Stimulated activated naive B cell treated with anti-CD40 and anti-IgM and Interleukin-4, amounts not matched to agents 10 μg/mL and 1 μg/mL and 100 μg/mL, for 72 hours (primary cell): ENCODE measurements at places on chromosomes 16 and 17.

DNA sequence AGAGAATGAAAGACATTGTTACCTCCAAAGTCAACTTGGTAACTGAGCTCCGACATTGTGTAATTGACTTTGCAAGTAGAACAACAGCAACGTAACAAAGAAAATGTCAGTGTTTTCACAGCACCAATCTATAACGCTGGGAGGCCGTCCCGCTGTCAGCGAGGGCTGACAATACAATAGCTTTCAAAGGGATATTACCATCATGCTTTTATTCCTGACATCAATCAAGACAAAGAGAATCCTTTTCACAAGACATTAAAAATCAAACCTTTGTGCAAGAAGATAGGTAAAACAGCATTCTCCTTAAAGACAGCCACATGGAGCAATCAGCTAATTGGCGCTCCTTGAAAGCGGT is 6.2 kb downstream of the ZNF423 start:
- DNase-seq = no peak

DNA sequence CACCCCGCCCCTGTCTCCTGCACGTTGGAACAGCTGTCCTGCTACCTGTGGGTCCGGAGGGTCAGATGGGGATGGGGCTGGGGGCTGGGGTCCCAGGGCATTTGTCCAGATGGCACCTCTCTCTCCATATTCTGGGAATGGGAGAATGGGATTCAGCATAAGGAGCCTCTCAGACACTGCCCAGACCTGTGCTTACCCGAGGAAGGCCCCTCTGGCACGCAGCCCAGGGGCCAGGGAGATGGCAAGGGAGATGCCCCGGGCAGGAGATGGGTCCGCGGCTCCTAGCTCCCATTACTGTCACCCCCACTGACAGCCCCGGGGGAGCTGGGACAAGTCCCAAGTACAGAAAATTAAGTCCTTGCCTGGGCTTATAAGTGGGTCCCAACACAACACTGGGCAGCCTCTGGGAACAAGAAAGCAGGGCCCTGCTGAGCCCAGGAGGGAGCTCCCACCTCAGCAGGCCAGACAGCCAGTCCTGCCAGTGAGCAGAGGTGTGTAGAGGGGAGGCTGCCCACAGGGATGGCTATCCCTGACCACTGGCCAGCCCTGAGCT is 1.8 kb downstream of the VASN start:
- no peak for DNase-seq

GRCh38 chr16:79542237-79542774 is 58.2 kb downstream of the MAF start:
- DNase-seq = no peak

- DNase-seq = no peak
These were observed 808 bp upstream of the ALOX15 start for GRCh38 chr17:4642286-4642685.

- no peak for DNase-seq
These were observed 42.0 kb downstream of the IL21R start for GRCh38 chr16:27444015-27444414.

DNA sequence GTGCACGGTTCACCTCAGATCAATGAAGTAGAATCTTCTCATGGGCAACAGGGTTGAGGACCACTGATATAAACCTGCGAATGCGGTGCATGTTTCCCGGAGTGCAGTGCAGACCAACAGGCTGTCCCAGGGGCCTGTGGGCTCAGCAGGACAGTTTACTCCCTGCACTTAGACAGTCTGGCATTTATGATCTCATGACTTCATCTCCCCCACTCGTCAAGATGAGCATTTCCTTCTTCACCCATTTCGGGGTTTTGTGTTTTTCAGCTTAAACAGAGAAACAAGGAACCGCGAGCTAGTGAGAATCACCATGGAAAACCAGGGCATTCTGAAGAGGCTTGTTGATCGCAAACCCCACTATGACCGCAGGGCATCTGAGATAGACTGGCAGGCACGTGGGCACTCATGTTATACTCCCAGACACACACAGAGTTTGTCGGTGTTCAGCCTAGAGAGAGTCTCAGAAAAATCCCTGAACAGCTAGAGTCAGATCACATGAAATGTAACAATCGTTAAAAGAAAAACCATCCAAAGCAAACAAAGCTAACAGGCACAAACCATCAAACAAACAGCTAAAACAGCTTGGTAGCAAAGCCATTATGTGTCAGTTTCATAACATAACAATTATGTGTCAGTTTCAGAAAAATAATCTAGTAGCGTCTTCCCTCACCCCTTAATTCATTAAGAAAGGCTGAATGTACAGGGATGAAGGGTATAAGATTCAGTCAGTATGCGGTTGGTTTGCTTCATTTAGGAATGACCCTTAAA is 2.9 kb downstream of the CFAP97D1 start:
- DNase-seq = no peak

DNA sequence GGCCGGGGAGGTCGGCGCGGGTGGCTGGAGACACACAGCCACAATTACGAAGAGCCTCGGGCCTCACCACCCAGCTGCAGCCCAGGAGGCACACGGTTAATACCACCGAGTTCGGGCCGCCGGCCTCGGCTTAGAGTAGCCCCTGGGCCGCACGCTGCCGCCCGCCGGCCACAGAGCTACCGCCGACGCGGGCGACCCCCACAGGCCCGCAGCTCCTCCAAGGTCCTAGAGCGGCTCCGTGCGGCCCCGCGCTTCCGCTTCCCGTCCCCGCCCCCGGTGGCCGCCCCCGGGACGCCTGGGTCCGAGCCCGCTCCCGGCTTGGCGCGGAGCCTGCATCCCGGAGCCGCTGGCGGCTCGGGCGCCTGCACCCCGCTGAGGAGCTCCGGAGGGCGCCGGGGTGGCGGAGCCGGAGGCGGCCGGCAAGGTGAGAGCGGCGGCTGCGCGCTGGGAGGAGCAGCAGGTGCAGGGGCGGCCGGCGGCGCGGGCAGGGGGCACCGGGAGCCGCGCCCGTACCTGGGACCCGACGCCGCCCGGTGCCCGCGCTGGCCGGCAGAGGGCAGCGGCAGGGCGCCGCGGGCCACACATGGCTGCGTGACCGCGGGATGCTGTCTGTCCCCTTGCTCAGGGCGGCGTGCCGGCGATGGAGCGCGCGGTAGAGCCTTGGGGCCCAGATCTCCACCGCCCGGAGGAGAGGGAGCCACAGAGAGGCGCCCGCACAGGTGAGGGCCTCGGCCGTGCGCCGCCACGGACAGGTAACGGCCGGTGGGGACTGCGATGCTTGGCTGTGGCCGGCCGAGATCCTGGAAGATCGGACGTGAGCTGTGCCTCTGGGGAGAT is at the start of gene ZNF48:
Gene ZNF48, plus strand, starts transcription at position 266 of the 837 bp plus-strand sequence. Its CDS starts 375 bp downstream, at position 641.
- DNase-seq = peak; percentile 69

- no peak for DNase-seq
These were observed 42.7 kb downstream of the NT5M start for GRCh38 chr17:17345686-17346427.

GRCh38 chr17:72294487-72294893 is 173.7 kb downstream of the SOX9 start:
- no peak for DNase-seq

- DNase-seq = no peak
These were observed 4.4 kb downstream of the LGALS9 start for GRCh38 chr17:27635275-27635823.

- DNase-seq = no peak
These were observed 6.3 kb upstream of the PRKAR1A start for GRCh38 chr17:68505951-68506350.

- DNase-seq = no peak
These were observed 14.2 kb downstream of the ETV4 start for GRCh38 chr17:43531955-43532354.

DNA sequence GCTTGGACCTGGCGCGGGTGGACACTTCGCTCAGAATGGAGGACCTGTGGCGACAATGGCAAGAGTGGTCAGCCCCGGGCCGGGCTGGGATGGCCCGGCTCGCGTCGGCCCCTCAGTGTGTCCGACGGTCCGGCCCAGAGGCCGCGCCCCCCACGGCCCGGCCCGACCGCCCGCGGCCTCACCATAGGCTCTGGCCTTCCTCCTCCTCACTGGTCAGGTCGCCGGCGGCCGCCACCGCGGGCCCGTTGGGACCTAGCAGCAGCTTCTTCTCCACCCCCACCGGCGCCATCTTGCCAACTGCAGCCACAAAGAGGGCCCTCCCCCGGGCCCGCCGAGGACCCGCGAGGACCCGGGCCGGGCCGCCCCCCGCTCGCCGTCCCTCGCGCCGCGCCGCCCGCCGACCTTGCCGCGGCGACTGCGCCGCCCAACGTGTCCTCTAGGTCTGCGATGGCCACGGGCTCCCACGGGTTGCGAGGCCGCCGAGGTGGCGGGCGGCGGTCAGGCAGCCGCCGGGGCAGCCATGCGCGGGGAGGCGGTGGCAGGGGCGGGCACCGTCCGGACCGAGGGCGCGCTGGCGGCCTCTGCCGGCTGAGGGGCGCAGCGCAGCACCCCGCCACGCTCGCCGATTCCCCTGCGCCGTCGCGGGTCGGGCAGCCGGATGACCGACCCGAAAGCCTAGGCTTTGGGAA is at the start of gene DYNC1LI2:
Gene DYNC1LI2, minus strand, starts transcription at position 307 of the 689 bp plus-strand sequence. Its CDS starts 18 bp downstream, at position 289.
- DNase-seq = peak; percentile 79

DNA sequence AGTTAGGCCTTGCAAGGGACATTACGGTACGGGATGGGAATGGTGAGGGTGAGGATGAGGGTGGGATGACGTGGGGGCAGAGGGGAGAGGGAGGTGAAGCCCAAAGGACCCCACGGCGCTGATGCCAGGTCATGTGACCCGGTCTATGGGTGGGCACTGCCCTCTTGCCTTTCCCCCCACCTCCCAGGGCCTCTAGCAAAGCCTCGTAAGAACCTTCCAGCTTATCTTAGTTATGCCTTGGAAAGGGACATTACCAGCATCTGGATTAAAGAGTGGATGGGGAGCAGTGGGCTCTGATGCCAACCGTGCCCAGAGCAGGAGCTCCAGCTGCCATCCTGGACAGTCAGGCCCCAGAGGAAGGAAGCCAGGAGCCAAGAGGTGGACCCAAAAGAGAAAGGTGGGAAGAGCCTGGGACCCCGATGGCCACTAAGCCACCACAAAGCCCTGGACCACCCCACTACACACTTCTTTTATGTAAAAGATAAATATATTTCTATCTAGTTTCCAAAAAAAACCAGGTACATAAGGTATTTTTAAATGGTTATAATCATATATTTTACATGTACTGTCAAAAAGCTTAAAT is 40.9 kb downstream of the TK2 start:
- DNase-seq = no peak

DNA sequence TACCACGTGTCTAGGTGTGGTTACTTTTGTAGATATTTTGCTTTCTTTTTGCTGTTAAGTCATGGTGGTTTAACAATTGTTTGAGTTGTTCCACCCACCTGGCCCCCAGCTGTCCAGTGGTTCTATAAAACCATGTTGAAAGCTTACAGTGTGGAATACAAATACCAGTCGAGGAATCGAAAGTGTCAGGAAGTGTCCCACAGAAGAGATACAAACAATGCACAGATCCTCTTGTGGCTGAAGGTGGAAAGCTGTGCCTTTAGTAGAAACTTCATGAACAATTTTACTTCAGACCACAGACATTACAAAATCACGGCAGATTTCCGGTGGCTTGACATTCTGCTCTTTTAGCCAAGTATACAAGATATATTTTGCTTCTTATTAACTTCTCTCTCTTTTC is 782.4 kb upstream of the SOX9 start:
- DNase-seq = no peak

DNA sequence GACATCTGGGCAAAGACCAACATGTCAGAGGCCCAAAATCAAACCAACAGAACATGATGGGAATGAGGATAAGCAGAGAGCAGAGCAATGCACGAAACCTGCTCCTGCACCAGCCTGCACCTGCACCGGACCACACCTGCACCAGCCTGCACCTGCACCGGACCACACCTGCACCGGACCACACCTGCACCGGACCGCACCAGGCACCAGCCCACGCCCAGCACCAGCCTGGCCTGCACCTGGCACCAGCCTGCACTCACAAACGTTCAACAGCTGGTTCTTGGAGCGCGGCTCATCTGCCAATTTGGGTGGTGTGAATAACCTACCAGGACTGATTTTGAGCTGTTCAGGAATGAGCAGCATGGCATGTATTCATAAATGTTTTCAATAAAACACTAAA is 18.2 kb downstream of the CEP131 start:
- DNase-seq = no peak

DNA sequence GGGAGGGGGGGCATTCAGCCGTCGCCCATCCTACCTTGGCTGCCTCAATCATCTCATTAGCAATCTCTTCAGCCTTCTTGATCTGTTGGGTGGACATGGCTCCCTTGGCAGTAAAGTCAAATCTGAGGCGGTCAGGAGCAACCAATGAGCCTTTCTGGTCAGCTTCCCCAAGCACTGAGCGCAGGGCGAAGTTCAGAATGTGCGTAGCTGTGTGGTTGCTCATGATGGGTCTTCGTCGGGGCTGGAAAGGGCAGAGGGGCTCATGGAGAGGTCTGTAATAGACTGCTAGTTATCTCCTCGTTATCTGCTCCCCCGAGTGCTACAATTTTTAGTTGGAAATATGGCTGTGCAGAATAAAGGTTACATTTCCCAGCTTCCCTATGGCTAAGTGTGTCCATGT is 7.2 kb upstream of the EXOSC6 start:
- DNase-seq = no peak

GRCh38 chr17:40980117-40980516 is 4.0 kb downstream of the KRT40 start:
- no peak for DNase-seq

DNA sequence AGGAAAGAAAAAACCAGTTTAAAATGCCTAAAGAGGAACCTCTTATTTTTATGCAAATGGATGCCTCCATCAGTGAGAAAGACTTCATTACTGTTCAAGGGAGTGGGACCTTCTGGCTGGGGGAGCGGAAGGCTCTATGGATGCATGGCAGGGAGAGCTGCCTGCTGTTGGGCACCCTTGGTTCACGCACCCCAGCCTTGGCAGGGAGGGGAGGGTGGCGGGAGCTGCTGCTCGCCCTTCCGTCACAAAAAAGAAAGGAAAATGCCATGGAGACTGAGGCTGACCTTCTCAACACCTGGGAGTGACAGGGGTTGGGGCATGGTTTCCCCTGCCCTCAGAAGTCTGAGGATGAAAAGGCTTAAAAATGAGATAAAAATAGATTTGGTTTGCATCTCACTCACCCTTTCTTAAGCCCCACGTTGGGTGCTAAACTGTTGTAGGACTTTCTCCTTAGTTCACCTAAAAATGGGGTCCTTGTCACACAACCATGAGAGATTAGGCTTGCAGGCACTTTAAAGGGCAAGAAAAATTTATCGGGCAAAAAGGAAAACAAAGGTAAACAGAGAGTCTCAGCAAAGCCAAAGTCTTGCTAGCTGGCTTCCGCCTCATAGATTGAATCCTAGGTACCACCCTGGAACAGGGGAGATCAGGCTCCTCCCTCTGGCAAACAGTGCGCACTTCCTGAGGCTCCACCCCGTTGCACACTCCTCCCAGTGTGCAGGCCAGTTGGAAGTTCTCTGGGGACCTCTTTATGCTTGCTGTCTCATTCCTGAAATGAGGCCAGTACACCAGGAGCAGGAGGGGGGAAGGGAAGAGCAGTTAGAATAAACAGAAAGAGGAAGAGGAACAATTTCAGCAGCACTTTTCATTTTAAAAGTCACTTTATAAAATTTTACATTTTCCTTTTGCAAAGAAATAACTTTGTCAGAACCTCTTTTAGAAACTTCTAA is 31.6 kb downstream of the PHKB start:
- DNase-seq = peak; percentile 82

- DNase-seq = no peak
These were observed 294.6 kb upstream of the HSBP1 start for GRCh38 chr16:83513008-83513755.
